ENCODE measurements at places on chromosomes 2 and 18. TPM values are rescaled to one million over a fixed set of nuclear protein-coding genes. Genes with fewer than 3 reads are reported as not detected.

Gene VWA3B
- total RNA-seq = not detected

Gene MOGAT1
- total RNA-seq = 4.3 TPM

Gene KCNK3
- total RNA-seq = not detected

Gene SLC11A1
- total RNA-seq = 0.21 TPM

Gene HK2
- 24.4 TPM for total RNA-seq

Gene MC4R
- not detected for total RNA-seq

Gene PID1
- total RNA-seq = 0.18 TPM

Gene SERPINB8
- 2.6 TPM for total RNA-seq

Gene ERMN
- total RNA-seq = not detected

Gene UGT1A6
- not detected for total RNA-seq

Gene FAM237A
- total RNA-seq = not detected

Gene SF3B6
- 182 TPM for total RNA-seq

Gene HOXD12
- total RNA-seq = not detected
